ENCODE measurements at places on chromosomes 13 and 19. TPM values are rescaled to one million over a fixed set of nuclear protein-coding genes. Genes with fewer than 3 reads are reported as not detected.

The PIK3R2 gene
- polyA plus RNA-seq, result 12.4 TPM

DNA sequence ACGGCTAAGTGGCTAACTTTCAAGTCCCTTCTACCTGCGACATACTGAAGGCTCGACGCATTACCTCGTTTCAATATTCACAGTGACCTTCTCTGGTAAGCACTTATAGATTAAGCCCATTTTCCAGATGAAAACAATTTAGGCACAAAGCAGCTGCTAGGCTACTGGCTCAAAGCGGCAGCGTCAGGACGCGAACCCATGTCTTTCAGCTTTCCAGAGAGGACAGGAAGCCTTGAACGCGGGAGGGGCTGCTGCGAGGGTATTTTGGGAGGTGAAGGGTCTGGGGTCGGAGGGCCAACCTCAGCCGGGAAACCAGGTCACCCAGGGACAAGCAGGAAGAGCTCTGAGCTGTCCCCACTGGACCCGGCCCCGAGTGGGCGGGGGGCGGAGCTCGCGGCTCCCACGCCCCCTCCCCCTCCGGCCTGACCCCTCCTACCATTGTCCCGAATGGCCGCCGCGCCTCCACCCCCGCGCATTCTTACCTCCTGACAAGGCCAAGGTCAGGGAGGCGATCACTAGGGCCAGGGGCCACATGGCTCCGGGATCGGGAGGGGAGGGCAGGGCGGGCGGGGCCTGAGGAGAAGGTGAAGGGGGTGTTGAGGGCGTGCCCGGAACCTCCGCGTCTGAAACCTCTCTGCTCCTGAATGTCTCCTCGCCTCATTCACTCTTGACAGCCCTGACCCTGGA is at the start of gene KLK13:
Gene KLK13, minus strand, starts transcription at position 559 of the 687 bp plus-strand sequence. Its CDS starts 25 bp downstream, at position 534.
- no peak for DNase-seq

DNA sequence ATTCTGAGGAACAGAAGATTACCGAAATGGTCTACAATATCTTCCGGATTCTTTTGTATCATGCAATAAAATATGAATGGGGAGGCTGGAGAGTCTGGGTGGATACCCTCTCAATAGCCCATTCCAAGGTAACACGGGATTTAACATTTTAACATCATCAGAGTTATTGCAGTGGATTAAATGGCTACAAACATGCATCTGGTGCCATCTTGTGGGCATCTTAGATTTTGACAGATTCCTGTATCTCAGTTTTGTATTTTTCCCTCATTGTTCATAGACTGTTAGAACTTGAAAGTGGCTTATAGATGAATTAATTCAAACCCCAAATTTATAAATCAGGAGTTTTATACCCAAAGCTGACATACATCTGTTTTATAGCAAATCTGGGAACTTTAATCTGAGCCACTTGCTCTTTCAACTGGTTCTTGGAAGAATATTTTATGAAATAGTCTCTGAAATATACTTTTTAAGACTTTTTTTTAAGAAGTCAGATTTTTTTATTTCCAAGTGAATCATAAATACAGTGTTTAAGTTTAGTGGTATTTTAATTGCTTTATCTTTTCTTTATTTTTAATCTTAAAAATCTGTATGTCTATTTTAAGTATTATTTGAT is 215.2 kb downstream of the NBEA start:
- no peak for DNase-seq

The ICAM4 gene
- polyA plus RNA-seq, result 0.25 TPM

The KLK12 gene
- not detected for polyA plus RNA-seq

GRCh38 chr13:27352698-27353097 is 71.7 kb upstream of the GTF3A start:
- no peak for DNase-seq

GRCh38 chr19:4365341-4365740 is 22.0 kb downstream of the MPND start:
- no peak for DNase-seq

GRCh38 chr19:18483119-18483890 is 38.6 kb downstream of the ELL start:
- no peak for DNase-seq

The ARMC6 gene
- polyA plus RNA-seq, result 23.8 TPM

The SELENOV gene
- polyA plus RNA-seq, result not detected

The ZNF728 gene
- not detected for polyA plus RNA-seq

- DNase-seq, result no peak
Measured at GRCh38 chr13:113548171-113548641, 36.3 kb upstream of the TFDP1 start.

Measured in keratinocyte (primary cell).